ENCODE measurements at places on chromosomes 3 and 15.

DNA sequence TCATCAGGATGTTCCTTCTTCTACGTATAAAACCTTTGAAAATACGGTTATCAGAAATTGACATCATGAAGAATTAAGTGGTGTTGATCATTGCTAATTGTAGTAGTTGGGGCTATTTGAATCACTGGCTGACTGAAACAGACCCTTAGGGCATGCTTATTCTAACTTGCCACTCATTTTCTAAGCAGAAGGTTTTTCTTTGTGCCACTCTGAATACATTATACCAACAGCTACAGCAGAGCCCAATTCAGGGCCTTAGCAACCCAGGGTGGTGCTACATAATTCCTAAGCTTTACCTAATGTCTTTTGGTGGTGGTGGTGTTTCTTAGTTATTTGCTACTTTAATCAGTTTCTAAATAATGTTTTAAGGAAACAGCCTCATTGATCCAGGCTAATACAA is 524.2 kb downstream of the NLGN1 start:
- DNase-seq = no peak

DNA sequence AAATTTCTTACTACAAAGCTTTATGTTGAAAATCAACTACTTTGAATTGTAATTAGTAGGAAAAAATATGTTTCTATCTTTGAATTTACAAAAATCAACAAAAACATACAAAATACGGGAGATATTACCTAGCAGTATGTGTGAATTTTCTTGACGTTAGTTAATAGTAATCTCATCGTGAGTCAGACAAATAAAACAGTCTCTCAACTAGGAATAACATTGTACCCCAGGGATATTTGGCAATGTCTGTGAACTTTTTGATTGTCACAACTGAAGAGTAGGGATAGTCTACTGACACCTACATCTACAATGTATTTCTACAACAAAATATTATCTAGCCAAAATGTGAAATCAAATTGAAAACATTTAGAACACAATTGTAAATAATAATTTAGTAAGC is 250.3 kb downstream of the POLQ start:
- DNase-seq = no peak

DNA sequence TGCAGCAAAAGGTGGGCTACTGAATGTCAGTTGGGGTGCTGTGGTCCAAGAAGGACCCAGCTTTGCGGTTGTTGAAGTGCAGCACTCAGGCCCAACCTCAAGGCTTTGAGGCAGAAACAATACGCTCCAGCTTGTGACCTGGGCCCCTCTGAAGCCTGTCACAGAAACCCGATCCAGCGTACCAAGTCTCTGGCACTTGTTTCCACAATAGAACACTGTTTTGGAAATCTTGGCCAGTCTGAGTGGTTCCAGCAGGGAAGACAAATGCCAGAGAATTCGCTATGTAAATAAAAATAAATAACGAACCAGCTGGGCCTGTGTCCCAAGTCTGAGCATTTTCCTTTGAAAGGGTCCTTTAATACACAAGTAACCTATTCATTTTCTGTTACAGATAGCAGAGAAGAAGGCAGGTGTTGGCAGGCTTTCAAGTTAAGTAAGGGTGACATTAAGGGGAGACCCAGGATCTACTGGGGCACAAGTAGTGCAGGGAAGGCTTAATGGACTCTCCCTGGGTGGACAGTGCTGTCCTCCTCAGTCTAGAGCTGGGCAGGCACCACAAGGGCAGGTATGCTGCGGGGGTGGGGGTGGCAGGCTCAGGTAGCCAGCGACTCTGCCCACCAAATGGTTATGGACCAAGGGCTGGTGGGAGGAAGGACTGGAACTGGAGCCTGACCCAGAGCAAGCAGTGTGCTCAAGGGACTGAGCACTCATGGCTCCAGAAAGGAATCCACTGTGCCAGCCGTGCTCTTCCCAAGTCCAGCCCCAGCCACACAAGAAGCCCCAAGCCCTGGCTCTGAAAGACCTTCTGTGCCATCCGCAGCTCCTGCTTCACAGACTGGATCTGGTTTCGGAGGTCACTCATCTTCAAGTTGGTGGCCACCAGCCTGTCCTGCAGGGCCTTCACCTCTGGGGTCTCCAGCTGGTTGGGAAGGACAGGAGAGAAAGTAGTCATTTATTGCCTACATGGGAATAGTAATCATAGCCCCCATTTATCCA is 26.3 kb downstream of the CCDC13 start:
- DNase-seq = no peak

- no peak for DNase-seq
These were observed 18.4 kb downstream of the GCSAM start for GRCh38 chr3:112114576-112115160.

DNA sequence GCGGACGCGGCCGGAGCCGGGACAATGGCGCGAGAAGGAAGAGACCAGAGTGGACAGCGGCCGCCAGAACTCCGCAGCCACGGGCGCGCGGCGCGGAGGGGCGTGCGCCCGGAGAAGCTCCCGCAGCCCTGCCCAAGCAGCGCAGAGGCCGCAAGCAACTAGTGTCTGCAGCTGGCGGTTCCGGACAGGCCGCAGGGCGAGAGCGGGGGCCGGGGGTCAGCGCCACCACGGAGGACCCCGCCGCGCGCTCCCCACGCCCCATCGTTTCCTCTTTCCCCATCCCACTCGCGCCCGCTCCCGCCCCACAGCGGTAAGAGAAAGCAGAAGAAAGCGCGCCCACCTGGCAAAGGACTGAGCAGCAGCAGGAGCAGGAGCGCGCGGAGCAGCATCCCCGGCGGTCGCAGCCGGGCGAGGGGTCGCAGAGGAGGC is 440 bp downstream of the PRTG start:
- peak; percentile 47 for DNase-seq

- no peak for DNase-seq
These were observed 47.5 kb upstream of the SI start for GRCh38 chr3:165125836-165126235.

DNA sequence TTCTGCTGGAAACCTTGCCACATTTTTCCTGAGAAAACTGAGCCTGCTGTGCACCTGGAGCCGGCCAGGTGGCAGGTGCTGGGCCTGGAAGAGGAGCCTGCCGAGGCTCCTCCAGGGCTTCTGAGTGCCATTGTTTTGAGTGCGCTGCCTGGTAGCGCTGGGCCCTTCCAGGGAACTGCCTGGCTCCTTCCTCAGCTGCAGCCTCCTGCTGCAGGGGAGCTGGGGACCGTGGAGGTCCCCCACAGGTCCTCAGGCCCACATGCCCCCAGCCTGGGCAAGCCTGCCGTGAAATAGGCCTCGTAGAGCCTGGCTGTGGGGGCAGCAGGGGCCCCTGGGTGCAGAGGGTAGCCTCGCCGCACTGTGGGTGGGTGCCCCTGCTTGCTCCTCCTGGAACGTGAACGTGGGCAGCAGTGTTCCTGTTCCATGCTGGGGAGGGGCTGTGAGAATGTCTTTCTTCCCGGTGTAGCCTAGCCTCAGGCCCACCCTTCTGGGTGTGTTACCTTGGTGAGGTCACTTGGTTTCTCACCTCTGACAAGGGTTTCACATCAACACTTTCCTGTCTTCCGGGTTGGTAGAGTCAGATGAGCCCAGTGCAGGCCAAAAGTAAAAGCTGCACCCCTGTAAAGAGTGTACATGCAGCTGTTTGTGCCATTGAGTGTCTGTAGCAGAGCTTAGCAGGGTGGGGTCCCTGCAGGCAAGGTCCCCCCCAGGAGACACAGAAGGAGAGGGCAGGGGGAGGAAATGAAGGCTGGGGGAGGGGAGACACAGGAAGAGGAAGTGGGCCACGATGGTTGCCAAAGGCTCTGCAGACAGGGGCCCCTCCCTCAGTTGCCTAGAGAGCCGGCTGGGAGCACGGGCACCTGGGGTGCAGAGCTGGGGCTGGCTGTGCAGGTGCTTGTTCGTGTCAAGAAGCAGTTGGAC is 34.5 kb downstream of the KLF13 start:
- DNase-seq = no peak

GRCh38 chr3:73576999-73577461 is 47.7 kb downstream of the PDZRN3 start:
- DNase-seq = no peak

GRCh38 chr15:78927077-78927790 is 17.6 kb downstream of the CTSH start:
- no peak for DNase-seq

DNA sequence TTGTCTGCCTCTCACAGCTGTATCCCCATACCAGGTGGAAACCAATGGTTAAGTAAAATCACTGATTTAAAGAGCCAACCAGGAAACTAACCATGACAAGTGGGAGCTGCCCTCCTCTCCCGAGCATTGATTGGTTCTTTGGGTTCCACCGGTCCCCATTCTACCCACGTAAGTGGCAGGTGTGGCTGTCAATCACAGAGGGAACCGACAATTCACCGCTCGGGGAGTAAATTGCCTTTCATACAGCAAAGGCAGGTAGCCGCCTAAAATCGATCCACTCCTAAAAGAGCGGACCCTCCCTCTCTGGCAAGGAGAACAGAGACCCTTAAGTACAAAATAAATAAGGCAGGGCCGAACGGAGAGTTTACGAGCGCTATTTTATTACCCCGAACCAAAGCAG is 1.2 kb downstream of the ERC2 start:
- peak; percentile 80 for DNase-seq

DNA sequence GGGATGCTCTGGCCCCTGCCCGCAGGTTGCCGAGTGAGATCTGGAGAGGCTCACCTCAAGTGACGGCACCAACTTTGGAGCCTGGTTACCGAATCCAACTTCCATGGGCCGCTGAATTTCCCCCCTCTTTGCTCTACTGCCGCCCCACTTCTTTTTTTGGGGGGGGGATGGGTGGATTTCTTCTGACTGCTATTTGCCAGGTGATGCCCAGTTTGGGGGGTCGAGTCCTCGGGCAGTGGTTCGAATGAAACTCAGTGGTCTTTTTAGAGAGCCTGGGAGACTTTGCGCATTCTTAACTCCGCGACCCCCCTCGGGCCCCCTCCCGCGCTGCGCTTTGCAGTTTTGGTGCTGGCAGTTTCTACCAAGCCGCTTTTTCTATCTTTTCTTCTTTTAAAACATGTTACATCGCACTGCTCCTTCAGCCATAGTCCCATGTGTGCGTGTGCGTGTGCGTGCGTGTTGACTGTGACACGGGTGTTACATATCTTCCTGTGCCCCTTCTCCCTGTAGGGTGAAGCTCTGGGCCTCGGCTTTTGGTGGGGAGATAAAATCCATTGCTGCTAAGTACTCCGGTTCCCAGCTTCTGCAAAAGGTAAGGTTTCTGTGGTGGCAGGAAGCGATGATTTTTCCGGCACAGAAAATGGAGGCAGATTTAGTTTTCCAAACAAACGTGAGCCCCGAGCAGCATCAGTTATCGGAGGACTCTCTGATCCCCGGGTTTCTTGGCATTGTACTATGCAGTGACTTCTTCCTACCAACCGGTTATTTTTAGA is 837 bp downstream of the CACNA2D3 start:
- DNase-seq = no peak

DNA sequence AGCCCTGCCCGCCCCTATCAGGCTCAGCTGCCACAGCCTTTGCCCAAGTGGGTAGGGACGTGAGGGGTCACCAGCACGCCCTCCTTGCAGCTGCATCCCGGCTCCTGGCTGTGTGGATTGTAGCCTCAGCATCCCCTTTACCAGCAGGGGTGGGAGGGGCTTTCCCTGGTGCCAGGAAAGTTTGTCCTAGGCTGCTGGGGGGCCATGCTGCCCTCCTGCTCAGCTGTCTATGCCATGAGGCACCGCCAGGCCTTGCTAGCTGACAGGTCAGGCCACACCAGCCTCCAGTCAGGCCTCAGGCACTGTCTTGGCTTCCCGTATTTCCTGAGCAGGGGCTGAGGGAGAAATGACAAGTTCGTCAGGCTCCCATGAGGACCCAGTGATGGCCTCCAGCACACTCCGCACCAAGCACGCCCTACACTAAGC is 32.3 kb downstream of the TKT start:
- DNase-seq = no peak
